Left ventricle myocardium superior (tissue), 1 donor: ENCODE measurements at places on chromosomes 1 and 21. TPM values are rescaled to one million over a fixed set of nuclear protein-coding genes. Genes with fewer than 3 reads are reported as not detected.

Gene CNKSR1
- 1.7 TPM for total RNA-seq

DNA sequence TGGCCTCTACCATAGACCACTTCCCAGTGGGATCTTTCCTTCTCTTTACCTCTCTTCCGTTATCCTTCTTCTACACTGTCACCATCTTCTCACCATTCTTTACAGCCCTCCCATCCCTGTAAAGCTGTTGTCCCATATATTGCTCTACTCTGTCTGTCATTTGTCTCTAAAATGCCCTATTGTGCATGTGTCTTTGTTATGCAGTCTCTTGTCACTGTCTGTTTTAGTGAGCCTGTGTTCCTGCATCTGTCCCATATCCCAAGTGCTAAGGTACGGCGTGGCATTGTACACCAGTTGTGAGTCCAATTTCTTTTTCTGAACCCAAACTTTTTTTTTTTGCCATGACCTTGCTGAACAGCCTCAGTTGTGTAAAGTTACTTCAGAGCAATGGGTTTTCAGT lies 8.8 kb upstream of the ZBTB18 start:
- DNase-seq, result no peak

DNA sequence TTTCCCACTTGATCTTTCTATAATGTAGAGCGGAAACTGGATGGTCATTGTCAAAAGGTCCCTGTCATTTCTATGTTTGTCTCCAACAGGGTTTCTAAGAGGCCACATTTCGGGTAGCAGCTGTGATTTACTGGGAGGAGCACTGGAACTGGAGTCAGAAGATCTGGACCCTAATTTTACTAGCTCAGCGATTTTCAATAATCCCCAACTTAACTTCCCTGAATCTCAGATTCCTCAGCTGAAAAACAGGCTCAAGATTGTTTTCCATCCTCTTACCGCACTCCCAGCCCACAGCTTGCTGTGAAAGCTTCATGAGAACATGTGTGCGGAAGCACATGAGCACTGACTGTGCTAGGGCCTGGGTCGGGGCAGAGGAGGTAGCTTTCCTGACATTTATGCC lies 19.9 kb upstream of the RGS4 start:
- DNase-seq, result no peak

DNA sequence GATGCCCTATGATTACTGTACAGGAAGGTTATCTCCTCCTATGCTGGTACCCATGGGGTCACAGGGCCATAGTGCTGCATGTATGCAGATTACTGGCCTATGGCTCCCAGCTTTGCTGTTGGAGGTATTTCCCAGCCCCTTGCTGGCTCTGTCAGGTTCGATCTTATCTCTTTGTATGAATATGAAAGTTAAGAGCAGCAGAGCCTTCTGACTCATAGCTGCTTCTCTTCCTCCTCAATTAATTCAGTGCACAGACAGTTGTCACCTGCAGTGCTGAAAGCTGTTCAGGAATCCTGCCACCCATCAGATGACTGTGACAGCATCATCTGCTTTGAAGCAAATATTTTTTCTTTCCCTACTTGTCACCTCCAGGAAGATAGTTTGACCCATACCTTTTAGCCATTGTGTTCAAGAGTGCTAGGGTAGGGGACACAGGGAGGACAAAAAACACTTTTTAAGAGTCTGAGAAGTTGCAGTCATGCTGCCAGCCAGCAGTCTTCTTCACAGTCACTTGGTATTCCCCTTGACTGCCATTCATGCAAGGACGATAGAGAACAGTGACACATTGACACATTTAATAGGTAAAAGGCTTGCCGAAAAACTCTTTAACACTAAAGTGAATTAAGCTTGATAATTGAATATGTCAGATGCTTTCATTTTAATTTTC lies 73.1 kb downstream of the KIF1B start:
- no peak for DNase-seq

DNA sequence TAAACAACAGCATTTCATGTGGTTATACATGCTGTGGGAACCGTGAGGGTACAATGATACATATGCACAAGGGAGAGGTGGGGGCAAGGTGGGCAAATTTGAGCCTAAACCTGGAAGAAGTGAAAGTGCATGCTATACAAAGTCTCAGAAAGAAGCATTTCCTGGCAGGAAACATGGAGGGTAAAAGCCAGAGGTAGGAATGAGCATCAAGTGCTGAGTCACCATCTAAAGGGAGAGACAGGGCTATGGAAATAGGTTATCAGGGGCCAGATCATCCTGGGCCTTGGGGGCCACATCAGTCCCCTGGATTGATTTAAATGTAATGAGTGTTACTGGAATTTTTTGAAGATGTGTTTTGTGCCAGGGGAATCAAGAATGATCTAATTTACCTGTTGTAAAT lies 60.1 kb upstream of the DAB1 start:
- no peak for DNase-seq

Gene UTS2
- not detected for total RNA-seq

DNA sequence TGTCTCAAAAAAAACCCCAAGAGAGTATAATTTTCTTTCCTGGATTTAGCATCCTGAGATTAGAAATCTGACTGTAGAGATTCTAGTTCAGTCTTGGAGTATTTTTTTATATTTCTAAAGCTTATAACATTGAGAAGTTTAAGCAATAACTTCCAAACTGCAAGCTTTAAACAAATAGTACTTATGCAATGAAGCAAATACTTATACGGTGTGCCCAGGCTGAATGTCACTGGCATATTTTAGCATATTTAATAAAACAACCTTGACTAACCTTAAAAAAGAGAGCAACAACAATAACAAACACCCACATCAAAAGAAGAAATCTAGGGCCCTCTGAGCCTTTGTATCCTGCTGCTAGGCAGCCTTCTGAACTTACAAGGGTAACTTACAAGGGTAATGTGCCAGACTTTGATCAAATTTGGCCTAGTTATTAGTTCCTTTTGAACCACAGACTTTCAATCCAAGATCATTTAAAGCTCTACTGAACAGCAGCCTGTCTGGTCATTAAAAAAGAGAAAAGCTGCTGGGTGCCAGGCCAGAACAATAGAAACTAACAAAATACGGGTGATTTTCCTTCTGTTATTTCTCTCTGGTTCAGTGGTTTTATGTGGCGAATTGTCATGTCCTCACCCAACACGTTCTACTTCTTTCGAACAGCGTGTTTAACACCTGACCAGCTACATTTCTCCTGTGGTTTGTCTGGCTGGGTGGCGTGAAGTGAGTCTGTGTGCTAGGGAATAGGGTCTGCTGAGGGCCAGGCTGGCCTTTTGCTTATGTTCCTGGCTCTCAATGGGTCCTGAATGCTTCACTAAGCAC lies 16.2 kb downstream of the MTOR start:
- DNase-seq, result no peak

Gene WLS
- total RNA-seq, result 75.0 TPM
